ENCODE measurements at places on chromosomes 7 and 10. TPM values are rescaled to one million over a fixed set of nuclear protein-coding genes. Genes with fewer than 3 reads are reported as not detected.
A peak's percentile ranks its signal among the peaks of the same experiment; 100 is the strongest.

Gene ARMC3
- total RNA-seq: not detected

Gene TSPAN15
- total RNA-seq: 4.5 TPM

Gene NXPH1
- not detected for total RNA-seq

Gene RGR
- total RNA-seq: not detected

Gene AKR1C1
- total RNA-seq: 30.8 TPM

Gene HDAC9
- total RNA-seq: 47.3 TPM

Gene STEAP1
- 0.61 TPM for total RNA-seq

Gene GNGT1
- total RNA-seq: not detected

- no peaks in the 10 kb centered on the region for H3K36me3 ChIP-seq
- DNase-seq: no peak
- H3K4me3 ChIP-seq: no peak overlapping the region
- H3K27me3 ChIP-seq: no peaks in the 10 kb centered on the region
- no peak overlapping the region for H3K27ac ChIP-seq
These were observed 64.2 kb downstream of the PHYHIPL start for GRCh38 chr10:59240582-59241183.

DNA sequence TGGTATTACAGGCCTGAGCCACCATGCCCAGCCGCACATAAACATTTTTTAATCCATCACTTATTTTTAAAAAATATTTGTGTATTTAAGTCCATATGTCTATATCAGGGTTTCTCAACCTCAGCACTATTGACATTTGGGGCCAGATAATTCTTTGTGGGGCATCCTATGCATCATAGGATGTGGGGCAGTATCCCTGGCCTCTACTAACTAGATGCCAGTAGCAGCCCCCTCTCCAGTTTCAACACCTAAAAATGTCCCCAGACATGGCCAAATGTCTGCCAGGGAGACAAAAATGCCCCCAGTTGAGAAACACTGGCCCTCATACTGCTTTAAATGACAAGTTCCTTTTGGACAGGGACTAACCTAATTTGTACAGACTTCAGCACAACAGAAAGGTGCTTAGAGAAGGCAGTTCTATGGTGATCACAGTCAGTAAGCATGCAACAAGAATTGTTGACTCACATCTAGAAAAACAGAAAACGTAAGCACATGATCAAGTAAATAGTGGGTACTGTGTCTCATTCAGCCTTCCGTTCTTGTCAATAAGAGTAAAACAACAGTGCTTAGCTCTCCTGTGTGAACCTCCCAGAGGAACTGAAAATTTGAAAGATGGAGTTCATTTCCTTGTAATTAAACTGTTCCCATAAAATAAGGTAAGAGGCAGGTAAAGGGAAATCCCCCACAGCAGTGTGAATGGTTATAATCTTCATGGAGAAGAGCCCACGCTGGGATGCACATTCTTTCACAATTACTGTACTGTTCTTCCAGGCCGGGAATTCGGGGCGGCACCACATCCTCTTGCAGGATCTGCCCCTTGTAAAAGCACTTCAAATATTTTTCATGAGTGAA is 17.3 kb upstream of the ADRB1 start:
- DNase-seq: no peak
- H3K36me3 ChIP-seq: no peaks in the 10 kb centered on the region
- no peak overlapping the region for H3K4me3 ChIP-seq

DNA sequence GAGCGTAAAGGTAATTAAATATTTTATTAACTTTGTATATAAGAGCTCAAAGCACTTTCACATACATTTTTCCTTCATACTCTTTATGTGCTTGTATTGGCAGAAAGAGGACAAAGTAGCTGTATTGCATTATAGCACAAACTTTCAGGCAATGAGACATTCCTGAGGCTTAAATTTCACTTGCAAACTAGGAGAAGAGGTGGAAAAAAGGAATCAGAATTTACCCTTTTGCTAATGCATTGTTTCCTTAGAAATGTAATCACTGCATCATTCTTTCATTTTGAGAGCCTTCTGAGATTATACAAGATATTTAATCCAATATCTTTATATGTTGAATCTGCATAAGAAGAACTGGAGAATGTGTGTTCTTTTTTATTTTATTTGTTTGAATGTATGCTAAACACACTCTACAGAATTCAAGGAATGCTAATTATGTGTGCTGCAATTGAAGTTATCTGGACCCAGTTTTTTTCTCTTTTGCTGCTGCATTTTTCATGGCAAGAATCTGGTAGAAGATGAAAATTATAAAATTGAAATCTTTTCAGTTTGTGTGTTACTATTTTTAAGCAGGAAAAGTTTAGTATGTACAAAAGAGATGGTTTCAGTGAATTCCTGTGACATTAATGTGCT is 185.1 kb downstream of the NXPH1 start:
- H3K27ac ChIP-seq: no peak overlapping the region
- no peaks in the 10 kb centered on the region for H3K27me3 ChIP-seq
- no peaks in the 10 kb centered on the region for H3K36me3 ChIP-seq
- no peak for DNase-seq
- H3K4me1 ChIP-seq: no peaks in the 10 kb centered on the region
- H3K4me3 ChIP-seq: no peak overlapping the region

DNA sequence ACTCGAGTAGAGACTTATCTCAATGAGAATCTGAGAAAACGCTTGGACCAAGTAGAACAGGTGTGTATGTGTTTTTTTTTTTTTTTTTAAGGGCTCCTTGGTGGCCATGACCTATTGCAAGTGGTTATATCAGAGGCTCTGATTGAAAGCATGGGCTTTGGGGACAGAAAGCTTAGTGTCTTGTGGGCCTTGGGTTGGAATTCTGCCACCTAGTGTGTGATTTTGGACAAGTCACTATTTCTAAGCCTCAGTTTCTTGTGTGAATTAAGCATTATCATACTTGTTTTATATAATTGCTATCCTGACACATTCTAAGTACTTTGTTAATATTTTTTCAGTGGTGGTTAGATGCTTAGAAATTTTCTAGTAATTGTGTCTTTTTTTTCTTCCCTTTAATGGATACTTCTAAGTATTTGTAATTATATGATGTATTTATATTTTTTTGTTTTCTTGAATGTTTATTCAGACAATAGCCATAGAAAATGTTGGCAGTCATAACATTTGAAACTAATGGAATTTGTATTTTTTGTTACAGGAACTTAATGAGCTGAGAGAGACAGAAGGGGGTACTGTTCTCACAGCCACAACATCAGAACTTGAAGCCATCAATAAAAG is 33.1 kb downstream of the SMC3 start:
- no peak for DNase-seq
- H3K36me3 ChIP-seq: peaks cover 63% of the 10 kb centered on the region
- H3K4me3 ChIP-seq: no peak overlapping the region
- H3K27ac ChIP-seq: no peak overlapping the region
- no peaks in the 10 kb centered on the region for H3K27me3 ChIP-seq

DNA sequence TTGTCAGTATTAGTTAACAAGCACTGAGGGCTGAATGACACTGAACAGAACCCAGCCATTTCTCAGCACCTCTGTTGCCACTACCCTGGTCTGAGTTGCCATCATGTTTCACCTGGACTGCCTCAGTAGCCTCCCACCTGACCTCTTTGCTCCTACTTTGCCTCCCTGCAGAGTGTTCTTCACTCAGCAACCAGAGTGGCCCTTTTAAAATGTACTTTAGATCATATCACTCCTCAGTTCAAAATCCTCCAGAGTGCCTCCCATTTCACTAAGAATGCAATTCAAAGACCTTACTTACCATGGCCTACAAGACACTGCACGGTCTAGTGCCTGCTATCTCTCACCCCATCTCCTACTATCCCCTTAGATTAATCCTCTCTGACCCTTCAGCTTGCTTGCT is 214.5 kb downstream of the AUTS2 start:
- no peaks in the 10 kb centered on the region for H3K36me3 ChIP-seq
- no peak for DNase-seq
- no peaks in the 10 kb centered on the region for H3K27me3 ChIP-seq
- no peak overlapping the region for H3K27ac ChIP-seq
- no peak overlapping the region for H3K4me3 ChIP-seq
- peaks cover 21% of the 10 kb centered on the region for H3K4me1 ChIP-seq

DNA sequence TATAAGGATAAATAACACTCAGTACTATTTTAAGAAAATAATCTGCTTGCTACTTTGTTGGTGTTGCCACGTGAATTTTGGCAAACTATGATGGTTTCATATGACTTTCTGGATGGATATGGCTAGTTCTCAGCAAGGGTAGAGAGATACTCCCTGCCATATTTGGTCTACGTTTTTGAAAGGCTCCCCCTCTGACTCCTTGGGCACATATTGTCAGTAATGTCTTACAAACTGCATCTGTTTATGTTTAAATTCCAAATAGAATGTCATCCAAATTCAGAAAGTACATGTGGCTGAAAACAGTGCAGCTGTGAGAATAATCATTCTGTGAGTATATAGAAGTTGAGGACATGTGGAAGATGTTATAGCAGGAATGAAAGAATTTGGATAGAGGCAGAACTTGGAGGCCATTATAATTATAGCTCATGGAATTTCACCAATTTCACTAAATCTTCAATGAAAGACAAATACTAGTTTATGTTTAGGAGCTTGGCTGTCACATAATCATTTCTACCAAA is 107.8 kb downstream of the SRI start:
- no peak overlapping the region for H3K4me3 ChIP-seq
- no peaks in the 10 kb centered on the region for H3K27me3 ChIP-seq
- DNase-seq: no peak
- H3K36me3 ChIP-seq: no peaks in the 10 kb centered on the region

GRCh38 chr10:62640411-62640810 is 164.1 kb upstream of the ADO start:
- H3K36me3 ChIP-seq: no peaks in the 10 kb centered on the region
- H3K4me1 ChIP-seq: peaks cover 8% of the 10 kb centered on the region
- no peak overlapping the region for H3K27ac ChIP-seq
- no peak overlapping the region for H3K4me3 ChIP-seq
- peak; percentile 37 for DNase-seq

GRCh38 chr7:86149024-86149665 is 494.6 kb upstream of the GRM3 start:
- H3K36me3 ChIP-seq: no peaks in the 10 kb centered on the region
- H3K27me3 ChIP-seq: no peaks in the 10 kb centered on the region
- DNase-seq: no peak
- no peak overlapping the region for H3K4me3 ChIP-seq
- no peak overlapping the region for H3K27ac ChIP-seq
- no peaks in the 10 kb centered on the region for H3K4me1 ChIP-seq

DNA sequence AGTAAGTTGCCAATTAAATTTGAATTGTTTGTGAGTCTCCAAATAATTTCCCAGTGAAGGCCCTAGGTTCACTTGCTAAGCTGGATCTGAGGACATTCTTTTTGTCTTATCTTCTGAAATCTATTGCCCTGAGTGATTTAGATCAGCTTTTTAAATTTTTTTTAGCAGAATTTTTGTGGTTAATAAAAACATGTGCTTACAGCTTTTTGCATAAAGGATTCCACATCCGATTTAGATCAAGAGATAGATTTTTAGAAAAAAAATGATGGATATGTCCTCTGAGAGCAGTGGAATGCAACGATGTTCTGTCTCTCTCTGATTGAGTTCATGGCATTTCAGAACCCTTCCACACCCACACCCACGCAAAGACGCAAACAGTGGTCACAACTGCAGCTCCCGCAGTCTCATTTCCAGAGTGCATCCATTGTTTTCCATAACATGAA is 358.8 kb downstream of the SUGCT start:
- no peaks in the 10 kb centered on the region for H3K4me1 ChIP-seq
- no peaks in the 10 kb centered on the region for H3K27me3 ChIP-seq
- H3K27ac ChIP-seq: no peak overlapping the region
- DNase-seq: no peak
- H3K36me3 ChIP-seq: no peaks in the 10 kb centered on the region

DNA sequence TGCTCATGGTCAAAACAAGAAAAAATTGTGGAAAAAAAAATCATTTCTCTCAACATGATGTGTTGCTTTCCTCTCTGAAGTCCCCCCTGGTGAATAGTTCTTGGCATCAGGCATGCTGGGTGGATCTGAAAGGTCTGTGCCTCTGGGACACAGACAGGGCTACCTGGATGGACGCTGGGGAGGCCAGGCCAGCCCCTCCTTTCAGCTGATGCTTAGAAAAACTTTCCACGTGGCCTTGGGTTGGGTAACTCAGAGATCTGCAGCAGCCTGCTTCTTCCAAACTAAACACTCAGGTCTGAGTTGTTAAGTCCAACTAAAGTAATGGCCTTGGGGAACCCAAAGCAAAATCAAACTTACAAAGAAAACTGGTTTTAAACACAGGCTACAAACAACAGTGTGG is 113.0 kb downstream of the CCDC3 start:
- H3K4me3 ChIP-seq: no peak overlapping the region
- H3K27me3 ChIP-seq: no peaks in the 10 kb centered on the region
- H3K36me3 ChIP-seq: no peaks in the 10 kb centered on the region
- H3K4me1 ChIP-seq: peaks cover 3% of the 10 kb centered on the region

DNA sequence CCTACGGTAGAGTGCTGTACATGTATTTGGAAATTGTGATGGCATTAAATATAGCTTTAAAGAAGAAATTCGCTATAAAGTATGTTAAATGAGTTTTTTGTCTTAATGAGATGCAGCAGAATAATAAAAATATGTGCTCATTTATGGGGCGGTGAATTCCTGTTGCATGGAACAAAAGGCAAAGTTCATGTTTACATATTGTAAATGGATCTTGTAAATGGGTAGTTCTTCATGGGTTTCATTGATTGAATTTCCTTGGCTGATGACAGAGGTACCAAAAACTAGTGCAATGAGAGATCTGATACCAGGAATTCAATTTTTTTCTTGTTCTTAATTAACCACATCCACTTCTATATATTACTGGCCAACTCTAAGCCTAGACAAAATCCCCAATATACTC is 284.2 kb downstream of the SUGCT start:
- no peaks in the 10 kb centered on the region for H3K4me1 ChIP-seq
- no peaks in the 10 kb centered on the region for H3K36me3 ChIP-seq
- no peak for DNase-seq
- no peaks in the 10 kb centered on the region for H3K27me3 ChIP-seq
- no peak overlapping the region for H3K27ac ChIP-seq

GRCh38 chr7:28108747-28109146 is 71.8 kb downstream of the JAZF1 start:
- H3K36me3 ChIP-seq: no peaks in the 10 kb centered on the region
- peaks cover 40% of the 10 kb centered on the region for H3K4me1 ChIP-seq
- no peak overlapping the region for H3K27ac ChIP-seq
- H3K4me3 ChIP-seq: no peak overlapping the region

DNA sequence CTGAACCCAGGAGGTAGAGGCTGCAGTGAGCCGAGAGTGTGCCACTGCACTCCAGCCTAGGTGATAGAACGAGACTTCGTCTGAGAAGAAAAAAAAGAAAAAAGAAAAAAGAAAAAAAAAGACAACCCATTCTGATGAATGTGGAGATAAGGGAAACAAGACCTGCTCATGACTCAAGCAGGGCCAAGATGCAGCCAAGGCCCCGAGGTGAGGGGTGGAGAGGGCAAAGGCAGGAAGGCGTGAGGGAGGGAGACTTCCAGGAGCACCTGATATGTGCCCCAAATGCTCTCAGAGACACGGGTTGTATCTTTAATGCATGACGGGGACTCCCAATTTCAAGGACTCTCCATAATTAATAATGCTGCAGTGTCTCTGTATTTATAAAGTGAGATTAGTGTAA is 134.6 kb downstream of the PIP4K2A start:
- H3K4me1 ChIP-seq: no peaks in the 10 kb centered on the region
- DNase-seq: no peak
- H3K36me3 ChIP-seq: no peaks in the 10 kb centered on the region
- no peak overlapping the region for H3K4me3 ChIP-seq

GRCh38 chr10:86953747-86954680 is 3.4 kb downstream of the MMRN2 start:
- H3K27me3 ChIP-seq: no peaks in the 10 kb centered on the region
- peak overlapping the region; percentile 80 for H3K27ac ChIP-seq
- no peaks in the 10 kb centered on the region for H3K36me3 ChIP-seq
- peaks cover 2% of the 10 kb centered on the region for H3K4me1 ChIP-seq

All from heart left ventricle (tissue), 16 donors.